Right ventricle myocardium inferior (tissue), 1 donor: ENCODE measurements at places on chromosomes 7 and 10.
A peak's percentile ranks its signal among the peaks of the same experiment; 100 is the strongest.

- DNase-seq, result no peak
These were observed 65.2 kb downstream of the TCF7L2 start for GRCh38 chr10:113015201-113015600.

- DNase-seq, result peak; percentile 16
These were observed 10.4 kb downstream of the LAT2 start for GRCh38 chr7:74220229-74220628.

GRCh38 chr7:67593794-67594193 is 597.2 kb downstream of the TYW1 start:
- DNase-seq, result no peak

DNA sequence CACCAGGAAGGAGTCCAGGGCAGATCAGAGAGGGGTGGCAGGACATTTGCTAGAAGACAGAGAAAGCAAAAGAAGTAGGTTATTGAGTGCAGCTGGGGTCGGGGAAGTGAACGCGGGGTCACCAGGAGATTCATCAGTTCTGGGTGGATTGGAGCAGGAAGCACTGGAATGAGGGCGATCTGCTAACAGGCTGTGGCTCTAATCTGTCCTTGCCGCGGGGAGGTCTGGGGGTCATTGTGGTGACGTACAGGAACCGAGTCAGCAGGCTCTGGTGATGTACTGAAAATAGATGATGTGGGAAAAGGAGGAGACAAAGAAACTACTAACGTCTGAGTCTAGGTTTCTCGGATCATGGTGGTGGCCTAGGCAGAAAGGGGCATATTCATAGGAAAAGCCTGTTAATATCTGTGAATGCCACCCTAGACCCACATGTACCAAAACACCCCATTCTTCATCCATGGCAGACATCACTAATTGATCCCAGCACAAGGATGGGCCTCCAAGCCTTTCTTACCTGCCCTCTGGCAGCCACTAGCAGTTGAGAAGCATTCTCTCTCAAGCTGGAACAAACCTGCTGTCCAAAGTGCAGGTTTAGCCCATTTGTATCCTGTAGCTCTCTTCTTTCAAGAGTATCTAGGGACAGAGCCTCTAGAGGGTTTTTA is 134.5 kb downstream of the C10orf105 start:
- DNase-seq, result no peak

- DNase-seq, result no peak
These were observed 153.6 kb downstream of the TMEM178B start for GRCh38 chr7:141227454-141227853.

DNA sequence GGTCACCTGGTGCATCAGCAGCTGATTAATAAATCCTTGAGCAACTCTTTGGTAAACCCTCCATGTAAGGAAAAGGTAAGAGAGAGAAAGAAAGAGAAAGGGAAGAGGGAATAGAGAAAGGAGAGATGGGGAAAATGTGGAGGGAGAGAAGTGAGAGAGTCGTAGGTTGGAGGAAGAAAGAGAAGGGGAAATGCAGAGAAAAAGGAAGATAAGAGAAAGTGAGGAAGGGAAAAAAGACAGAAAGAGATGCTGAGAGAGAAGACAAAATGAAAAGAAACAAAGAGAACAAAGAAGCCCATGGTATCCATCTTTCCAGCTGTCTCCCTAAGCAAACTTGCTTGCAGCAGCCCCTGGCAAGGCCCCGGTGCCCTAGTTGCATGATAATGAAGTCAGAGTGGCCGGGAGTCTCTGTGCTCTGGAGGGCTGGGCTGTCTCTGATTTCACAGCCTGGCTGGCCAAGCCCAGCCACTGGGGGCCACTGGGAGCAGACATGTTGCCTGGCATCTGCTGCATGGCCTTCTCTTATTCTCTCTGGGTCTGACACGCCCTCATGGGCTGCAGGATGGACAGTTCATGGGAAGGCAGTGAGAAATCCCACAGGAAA is 48.4 kb downstream of the PRR15 start:
- no peak for DNase-seq

DNA sequence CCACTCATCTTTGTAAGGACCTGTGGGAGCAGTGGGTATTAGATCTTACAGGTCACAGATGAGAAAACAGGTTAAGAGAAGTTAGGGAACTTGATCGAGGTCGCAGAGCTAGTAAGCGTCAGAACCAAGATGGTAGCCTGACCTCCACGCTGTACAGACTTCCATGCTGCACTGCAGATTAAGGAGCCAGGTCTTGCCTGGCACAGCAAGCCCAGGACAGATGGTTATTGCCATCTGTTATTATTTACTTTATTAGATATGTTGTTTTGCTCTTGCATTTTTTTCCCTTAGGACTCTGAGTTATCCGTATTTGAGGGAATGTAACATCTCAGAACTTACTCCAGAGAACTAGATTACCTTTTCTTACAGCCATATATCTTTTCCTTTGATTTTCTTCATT is 147.2 kb downstream of the NSUN6 start:
- DNase-seq, result no peak

- no peak for DNase-seq
These were observed 80.2 kb downstream of the RBM20 start for GRCh38 chr10:110724116-110724921.

GRCh38 chr7:50676740-50677637 is 105.7 kb downstream of the GRB10 start:
- no peak for DNase-seq

- no peak for DNase-seq
These were observed 2.7 kb upstream of the PAX4 start for GRCh38 chr7:127620406-127621233.

GRCh38 chr7:17441557-17441956 is 143.1 kb downstream of the AHR start:
- DNase-seq, result no peak

- no peak for DNase-seq
These were observed 167.4 kb downstream of the ARHGAP21 start for GRCh38 chr10:24556126-24556749.

DNA sequence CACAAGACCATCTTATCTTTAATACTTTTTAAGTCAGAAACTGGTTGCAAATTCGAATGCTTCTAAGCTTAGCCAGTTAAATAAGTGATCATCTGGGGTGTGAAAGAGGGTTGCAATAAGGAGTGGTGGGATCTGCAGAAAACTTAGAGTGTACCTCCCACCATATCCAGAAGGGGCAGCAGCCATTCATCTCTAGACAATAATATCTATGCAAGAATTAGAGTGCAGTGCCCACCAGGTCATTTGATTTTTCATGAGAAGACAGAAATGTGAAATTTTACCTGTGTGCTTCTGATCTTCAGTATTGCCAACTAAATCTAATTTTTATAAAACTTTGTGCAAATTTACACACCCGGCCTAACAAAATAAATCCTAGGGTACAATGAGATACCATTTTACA is 127.2 kb upstream of the SP4 start:
- DNase-seq, result no peak

DNA sequence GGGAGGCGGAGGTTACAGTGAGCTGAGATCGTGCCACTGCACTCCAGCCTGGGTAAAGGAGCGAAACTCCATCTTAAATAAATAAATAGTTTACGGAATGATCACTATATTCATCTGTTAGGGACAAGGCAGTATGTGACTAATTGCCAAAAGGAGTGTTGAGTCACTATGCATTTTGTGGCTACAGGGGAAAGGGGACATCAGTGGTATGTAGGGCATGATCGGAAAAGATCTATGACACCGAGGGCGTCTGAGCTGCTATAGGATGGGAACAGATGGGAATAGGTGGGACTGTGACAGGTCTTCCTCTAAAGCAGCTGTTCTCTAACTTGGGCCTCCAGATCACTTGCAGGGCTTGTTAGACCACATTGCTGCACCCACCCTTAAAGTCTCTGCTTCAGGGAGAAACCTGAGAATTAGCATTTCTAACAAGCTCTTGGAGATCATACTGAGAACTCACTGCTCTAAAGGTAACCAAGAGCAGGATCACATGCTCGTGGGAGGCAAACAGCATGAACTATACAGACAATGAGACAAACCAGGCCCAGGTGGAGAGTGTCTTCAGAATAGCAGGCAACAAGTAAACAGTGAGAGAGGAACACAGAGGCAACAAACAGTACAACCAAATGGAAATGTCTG is 65.1 kb upstream of the ITGA8 start:
- DNase-seq, result no peak

DNA sequence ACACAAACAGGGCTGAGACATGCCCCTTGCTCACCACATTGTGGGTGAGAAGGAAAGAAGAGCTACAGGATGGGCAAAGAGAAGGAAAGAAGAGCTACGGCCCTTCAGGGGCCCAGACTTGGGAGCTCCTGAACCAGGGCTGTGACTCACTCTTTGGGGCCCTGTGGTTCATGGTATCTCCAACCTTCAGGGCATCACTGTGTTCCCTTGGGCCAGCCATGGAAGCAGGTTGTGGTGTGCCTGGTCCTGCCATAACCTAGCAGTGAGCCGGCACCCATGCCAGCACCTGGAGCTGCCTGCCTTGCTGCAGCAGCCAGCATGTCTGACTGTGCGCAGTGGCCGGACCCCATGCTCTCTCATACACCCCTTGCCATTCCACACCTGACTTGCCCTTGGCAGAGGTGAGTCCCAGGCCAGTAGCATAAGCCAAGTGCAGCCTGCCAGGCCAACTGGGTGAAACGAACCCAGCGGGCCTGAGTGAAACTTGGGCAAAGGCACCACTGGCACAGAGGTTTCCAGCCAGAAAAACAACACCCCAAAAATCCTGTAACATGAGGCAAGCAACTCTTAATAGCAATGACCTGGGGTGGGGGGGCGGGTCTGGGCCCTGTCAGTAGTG is 89.0 kb upstream of the CACUL1 start:
- peak; percentile 70 for DNase-seq
